Ureter (tissue), 1 donor: ENCODE measurements at places on chromosomes 1 and 21.

DNA sequence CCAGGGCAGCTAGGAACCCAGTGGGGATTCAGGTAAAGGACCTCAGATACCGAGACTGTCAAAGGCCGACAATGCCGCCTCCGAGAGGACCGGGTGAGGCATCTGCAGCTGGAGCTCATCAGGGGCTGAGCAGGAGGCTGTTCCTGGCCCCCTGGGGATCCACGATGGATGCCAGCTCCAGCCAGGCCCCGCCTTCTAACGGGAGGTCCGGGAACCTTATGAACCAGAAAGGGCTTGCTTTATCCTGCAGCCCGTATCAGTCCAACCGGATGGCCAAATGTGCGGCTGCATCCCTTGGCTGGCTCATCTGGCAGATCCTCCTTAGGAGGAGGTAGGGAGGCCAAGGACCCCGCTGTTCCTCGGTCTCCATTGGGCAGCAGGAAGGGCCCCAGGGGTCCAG, 32.0 kb downstream of the SLC45A1 start:
- no peak for DNase-seq

DNA sequence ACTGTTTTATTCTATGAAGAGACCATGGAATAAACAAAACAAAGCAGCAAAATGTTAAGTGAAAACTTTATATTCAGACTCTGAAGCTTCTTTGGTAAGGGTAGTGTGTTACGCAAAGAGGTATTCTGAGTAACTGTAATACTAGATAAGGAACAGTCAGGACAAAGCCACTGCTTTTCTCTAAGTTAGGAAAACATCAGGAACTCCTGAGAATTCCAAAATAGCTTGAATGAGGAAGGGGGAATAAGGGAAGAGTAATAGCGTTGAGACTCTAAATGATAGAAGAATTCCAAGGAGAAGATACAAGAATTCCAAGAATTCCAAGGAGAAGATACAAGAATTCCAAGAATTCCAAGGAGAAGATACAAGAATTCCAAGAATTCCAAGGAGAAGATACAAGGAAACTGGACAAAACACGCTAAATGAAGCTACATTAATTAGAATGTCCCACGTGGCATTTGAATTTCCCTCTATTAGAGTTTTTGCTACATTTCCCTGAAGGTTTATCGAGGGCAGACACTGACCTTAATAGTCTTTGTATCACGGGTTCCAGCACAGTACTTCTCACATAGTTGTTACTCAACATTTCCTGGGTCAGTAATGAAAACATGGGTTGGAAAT, 71.5 kb downstream of the SMYD3 start:
- no peak for DNase-seq

DNA sequence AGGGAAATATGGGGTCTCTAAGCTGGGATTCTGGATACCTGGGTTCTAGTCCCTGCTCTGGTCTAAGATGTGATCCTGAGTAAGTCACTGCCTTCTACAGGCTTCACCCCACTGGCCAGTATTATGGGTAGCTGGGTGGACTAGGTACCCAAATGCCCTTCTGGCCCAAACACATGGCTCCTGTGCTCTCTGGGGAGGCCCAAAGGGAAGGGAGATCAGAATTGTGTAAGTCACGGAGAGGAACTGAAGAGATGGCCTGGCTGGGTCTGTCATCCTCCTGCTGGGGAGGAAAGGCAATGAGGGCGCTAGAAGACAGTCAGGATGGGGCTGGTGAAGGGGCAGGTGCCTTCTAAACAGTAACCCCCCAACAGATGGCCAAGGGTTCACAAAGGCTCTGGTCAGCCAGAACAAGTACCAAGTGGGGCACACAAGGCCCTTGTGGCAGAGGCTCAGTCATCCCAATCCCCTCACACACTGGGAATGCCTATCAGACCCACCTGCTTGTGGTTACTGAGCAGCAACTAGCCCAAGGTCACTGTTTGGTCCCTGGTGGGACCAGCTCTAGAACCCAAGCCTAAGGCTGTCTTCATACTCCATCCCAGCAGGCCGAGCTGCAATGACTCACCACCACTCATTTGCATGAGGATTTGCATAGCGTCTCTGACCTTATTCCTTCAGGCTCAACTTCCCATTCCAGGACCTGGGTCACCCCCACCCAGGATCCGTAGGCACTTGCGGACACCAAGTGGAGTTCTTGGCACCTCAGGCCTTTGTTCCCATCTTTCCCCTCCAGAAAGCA, 9.2 kb downstream of the MEF2D start:
- DNase-seq, result no peak

GRCh38 chr1:56825436-56825835, 6.2 kb upstream of the FYB2 start:
- no peak for DNase-seq

DNA sequence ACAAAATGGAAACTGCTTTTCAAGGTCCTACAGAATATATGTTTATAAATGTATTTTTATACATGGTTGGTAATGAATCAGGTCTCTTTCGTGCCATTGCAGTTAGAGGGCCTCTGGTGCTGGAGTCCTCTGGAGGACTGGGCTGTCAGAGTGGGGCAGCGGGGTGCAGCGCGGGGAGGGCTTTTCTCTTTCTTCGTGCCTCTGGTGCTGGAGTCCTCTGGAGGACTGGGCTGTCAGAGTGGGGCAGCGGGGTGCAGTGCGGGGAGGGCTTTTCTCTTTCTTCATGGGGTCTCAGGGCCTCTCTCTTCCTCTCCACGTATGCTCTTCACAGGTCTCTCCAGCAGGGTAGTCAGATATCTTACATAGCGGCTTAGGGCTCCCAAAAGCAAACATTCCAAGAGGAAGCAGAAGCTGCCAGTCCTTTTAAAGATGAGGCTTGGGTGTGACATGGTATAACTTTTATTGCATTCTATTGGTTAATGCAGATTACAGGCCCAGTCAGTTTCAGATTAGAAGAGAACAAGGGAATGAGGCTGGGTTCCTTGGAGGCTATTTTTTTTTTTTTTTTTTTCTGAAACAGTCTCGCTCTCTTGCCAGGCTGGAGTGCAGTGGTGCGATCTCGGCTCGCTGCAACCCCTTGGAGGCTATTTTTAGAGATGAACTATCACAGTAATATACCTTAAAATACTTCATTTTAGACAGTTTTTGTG, 13.1 kb downstream of the SDCCAG8 start:
- no peak for DNase-seq

GRCh38 chr1:22108339-22109105, 34.4 kb downstream of the WNT4 start:
- DNase-seq, result peak; percentile 65

DNA sequence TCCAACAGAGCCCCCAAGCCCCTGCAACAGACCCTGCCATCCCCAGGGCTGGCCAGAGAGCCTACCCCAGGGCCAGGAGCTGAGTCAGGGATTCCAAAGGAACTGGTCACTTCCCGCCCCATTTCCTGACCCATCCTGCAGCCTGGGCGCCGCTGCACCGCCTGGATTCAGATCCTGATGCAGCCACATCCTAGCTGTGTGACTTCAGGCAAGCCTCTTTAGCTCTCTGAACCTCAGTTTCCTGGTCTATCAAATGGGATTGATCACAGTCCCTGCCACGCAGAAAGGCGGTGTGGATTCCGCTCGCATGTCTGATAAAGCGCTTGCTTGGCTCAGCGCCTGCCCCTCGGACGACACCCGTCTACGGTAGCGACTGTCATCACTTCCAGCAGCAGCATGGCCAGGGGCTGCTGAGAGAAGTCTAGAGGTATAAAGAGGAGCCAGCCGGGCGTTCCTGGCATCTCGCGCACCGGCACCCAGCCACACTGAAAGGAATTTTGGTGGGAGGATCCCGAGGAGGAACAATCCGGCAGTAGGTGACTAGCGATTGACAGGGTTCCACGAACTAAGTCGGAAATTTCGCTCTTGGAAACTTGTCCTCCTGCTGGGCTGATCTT, 10.1 kb downstream of the EPHA2 start:
- no peak for DNase-seq

DNA sequence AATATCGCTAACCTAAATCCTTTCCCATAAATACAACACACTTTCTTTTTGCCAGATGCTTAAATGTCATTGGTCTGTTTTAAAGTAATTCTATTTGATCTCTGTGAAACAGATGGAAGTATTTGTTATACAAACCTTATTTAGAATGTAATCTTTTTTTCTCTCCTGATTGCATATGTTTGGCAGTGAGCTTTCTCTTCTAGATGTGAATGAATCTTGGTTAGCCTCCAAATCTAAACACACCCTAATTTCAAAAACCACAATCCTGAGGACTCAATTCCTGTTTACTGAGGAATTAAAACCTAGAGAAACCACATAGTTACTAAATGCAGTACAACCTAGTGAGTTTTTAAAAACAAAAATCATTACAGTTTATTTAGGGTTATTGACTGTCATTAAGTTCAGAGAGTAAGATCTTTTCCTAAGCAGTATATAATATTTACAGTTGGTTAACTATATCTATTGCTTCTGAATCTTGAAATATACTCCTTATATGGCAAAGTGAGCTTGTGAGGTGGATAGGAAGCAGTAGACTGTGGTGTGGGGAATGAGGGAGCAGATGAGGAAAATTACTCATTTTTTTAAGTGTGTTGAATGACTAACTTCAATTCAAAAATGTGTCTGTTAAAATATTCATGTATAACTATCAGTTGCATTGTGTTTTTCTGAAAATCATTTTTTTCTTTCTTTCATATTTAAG, 218.7 kb downstream of the FMN2 start:
- no peak for DNase-seq

- DNase-seq, result no peak
Observed at GRCh38 chr1:204136814-204137213, 15.0 kb downstream of the ETNK2 start.

DNA sequence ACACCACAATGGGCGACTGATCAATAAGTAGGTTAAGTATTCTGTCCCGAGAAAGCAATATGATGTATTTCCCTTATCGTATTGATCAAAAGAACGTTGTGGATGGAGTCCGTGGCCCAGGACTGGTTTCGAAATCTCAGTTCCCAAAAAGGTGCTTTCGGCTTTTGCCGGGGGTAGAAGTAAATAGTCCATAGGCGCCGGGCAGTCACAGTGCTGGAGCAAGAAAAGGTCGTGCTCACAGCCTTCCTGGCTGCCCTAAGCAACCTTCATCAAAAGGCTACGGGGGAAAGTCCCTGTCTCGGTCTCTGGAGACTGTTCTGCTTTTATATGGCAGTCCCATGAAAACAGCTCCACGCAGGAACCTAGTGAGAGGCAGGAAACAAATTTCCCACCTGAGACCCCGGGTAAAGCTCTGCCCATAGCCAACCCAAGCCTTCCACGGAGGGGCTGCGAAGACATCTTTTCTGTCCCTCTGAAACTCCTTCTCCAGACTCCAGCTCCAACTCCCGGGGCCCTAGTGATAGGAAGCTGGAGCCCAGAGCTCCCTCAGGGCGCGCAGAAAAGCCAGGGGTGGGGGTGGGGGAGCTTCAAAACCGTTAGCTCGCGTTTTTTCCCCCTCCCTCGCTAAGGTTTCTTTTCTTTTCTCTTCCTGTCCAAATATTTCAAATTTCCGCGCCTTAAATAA, 7.0 kb downstream of the CDKN2C start:
- DNase-seq, result no peak

- no peak for DNase-seq
Observed at GRCh38 chr1:54608566-54609230, 14.6 kb downstream of the FAM151A start.

GRCh38 chr1:16181887-16182719, 26.2 kb upstream of the EPHA2 start:
- peak; percentile 94 for DNase-seq

DNA sequence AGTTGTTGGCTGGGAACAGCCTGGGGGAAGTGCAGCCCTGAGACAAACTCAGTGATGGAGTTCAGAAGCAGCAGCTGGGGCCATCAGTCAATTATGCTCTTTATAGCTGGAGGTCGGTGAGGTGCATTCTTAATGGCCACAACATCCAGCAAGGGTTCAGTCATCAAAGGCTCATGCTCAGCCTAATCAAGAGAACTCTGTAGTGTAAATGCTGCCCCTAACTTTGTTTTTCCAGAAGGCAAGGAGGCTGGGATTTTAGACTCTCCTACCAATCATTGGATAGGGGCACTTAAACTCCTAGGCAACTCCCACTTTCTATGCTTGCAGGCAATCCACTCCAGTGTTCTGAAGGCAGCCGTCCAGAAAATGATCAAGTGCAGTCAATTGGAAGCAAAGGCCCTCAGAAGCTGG, 15.0 kb upstream of the RGS4 start:
- DNase-seq, result no peak

GRCh38 chr1:156416993-156417392, 48.0 kb downstream of the RHBG start:
- DNase-seq, result no peak

DNA sequence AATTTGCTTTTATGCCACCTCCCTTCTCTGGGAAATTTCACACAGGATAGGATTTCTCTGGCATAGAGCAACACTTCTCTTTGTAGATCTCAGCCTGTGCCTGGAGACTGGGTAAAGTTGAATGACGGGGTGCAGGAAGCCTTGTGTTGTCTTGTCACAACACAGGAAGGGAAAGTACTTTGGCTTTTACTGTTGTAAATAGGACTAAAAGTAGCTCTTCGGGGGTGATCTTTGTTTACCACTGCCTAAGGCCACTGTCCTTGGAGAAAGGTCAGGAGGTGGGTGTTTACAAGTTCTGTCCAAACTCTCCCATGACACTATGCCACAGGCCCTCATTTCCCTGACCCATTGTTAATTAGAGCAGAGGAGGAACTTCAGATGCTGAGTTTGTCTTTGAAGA, 139.7 kb downstream of the FGGY start:
- DNase-seq, result no peak

- DNase-seq, result no peak
Observed at GRCh38 chr1:17914987-17915386, 159.9 kb downstream of the ACTL8 start.

GRCh38 chr1:84743896-84744295, 53.6 kb upstream of the SSX2IP start:
- no peak for DNase-seq

DNA sequence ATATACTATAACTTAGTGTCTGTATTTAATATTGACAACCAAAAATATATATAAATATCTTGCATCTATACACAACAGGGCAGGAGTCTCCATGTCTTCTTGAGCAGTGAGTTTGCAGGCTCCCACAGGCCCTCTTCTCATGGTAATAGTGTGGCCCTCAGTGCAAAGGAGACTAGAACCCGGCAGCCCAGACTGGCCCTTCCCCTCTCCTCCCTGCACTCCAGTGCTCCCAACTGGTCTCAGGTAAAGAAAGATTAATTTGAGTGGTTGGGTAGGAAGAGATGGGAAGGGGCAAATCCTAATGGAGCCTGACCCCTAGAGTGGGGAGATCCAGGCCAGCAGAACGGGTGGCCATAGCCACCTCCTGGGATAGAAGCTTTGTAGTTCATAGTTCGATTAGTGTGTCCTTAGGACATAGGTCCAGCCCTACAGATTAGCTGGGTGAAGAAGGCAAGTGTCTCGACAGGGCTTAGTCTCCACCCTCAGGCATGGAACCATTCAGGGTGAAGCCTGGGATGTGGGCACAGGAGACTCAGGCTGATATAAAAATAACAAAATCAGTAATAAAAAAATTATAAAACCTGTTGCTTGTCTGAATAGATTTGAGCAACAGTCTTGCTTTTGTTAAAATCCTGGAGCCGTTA, 32.3 kb downstream of the SLC2A1 start:
- DNase-seq, result no peak

GRCh38 chr21:41673596-41674335, 93.1 kb downstream of the RIPK4 start:
- no peak for DNase-seq
